ENCODE measurements at places on chromosomes 6 and 20.

DNA sequence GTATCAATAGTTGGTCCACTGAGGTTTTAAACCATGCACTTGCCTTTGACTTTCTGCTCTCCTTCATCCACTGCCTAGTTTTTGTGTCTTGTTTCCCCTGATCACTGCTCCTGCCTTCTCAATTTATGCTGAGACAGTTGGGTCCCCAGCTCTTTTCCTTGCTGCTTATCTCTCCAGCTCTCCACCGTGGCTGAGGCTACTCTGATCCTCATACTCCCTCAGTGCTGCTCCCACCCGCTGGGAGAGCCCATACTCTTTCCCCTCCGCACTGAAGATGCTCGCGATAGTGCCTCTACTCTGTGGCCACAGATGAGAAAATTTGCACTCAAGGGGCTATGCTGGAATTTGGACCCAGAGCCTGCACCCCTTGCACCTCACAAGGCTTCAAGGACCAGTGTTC, 3.4 kb upstream of the THBD start:
- no peak for DNase-seq

- DNase-seq: no peak
Observed at GRCh38 chr6:46901882-46902314, 19.8 kb downstream of the ADGRF5 start.

DNA sequence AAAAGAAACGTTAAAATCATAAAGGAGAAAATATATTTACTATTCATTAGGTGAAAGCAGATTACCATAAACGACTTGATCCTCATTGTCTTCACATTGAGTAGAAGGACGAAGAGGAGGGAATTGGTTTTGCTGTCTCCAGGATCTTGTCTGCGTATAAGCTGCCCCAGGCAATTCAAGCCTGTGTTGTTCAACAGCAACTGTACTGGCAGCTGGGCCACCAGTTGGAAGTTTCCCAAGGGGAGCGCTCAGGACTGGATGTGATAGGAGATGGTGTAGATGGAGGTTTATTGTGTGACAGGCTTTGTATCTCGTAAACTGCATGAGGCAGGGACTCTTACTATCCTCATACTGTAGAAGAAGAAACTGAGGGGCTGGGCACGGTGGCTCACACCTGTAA, 3.9 kb upstream of the FANCE start:
- no peak for DNase-seq

- no peak for DNase-seq
Observed at GRCh38 chr6:6875818-6876470, 231.8 kb upstream of the RREB1 start.

DNA sequence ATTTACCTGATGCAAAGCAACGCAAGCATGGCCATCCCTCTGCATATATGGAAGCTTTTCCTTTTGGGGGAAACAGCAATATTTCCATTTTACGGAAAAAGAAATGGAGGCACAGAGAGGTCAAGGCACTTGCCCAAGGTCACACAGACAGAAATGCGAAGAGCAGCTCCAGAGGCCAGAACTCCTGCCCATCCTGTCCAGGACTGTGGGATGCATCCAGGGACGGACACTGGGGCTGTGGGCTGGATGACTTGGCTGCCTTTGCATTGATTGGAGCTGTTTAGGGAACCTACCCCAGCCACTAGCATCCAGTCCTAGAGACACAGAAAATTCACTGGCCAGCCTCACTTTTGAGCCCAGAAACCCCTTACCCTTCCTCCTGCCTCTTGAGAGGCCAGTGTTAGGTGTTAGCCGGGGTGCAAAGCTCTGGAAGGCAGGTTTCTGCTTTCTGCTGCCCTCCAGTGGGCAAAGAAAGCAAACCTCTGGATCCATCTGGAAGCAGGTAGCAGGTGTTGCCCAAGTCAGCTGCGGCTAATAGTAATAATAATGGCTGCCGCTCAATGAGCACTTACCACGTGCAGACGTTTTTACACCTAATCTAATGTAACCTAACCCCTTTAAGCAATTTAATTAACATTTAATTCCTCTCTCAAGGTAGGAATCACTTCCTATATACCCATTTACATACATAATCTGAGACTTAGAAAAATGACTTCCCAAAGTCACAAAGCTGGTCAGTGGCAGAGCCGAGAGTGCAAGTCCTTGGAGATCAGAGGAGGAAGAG, 31.7 kb upstream of the CCN5 start:
- no peak for DNase-seq

- DNase-seq: no peak
Observed at GRCh38 chr6:144007478-144008119, 460 bp downstream of the PLAGL1 start.

GRCh38 chr6:69825904-69826303, 29.1 kb upstream of the LMBRD1 start:
- no peak for DNase-seq

- no peak for DNase-seq
Observed at GRCh38 chr6:41546475-41546865, 289 bp downstream of the FOXP4 start.

DNA sequence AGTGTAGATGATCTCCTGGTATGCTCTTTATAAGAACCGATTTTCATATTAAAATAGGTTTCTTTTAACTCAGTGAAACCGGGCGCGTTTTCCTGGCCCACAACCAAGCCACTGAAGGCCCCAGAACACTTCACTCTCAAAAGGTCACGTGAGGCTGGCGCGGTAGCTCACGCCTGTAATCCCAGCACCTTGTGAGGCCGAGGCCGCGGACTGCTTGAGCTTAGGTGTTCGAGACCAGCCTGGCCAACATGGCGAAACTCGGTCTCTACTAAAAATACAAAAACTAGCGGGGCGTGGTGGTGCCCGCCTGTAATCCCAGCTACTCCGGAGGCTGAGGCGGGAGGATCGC, 402 bp upstream of the TAF8 start:
- no peak for DNase-seq

- DNase-seq: no peak
Observed at GRCh38 chr6:168153553-168153952, 74.5 kb upstream of the FRMD1 start.

DNA sequence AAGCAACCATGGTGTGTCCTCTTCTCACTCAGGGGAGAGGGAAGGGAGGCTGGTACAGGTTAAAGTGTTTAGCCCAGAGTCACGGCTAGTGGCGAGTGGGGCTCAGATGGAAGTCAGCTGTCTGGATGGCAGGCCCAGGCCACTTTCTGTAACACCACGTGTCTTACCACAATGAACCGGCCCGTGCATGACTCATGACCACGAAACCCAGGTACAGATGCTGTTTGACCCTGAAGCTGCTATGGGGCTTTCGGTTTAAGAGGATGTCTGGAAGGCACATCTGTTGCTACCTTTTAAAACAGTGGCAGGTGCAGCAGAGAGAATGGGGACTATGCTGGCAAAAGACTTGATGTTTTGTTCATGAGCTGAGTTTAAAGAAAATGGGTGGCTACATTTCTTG, 36.5 kb upstream of the MPC1 start:
- DNase-seq: no peak

- DNase-seq: no peak
Observed at GRCh38 chr6:41674231-41675000, 36.1 kb downstream of the MDFI start.

DNA sequence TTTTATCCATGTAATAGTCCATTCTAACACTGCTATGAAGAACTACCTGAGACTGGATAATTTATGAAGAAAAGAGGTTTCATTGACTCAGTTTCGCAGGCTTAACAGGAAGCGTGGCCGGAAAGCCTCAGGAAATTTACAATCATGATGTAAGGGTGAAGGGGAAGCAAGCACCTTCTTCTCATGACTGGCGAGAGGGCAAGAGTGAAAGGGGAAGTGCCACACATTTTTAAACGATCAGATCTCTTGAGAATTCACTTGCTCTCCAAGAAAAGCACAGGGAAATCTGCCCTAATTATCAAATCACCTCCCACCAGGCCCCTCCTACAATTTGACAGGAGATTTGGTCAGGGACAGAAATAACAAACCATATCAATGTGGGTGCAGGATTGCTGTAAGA, 859.7 kb downstream of the EPHA7 start:
- DNase-seq: no peak
